ENCODE measurements at places on chromosomes 3 and 15.

DNA sequence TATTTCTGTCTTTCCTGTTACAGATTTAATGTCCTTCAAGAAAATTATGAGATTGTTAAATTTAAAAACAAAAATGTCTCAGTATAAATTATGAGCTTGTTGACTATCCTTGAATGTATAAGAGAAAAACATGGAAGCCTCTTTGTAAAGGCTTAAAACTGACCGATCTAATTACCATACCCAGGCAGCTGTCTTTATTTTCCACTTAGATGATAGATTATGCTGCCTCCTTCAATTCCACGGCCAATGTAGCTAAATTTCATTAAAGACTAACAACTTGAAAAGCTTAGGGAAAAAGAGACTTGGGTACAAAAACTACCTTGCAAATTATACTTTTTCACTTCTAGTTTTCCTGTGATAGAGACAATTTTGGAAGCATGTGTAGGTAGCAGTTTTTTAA, 88.3 kb downstream of the ATP10A start:
- DNase-seq, result no peak

DNA sequence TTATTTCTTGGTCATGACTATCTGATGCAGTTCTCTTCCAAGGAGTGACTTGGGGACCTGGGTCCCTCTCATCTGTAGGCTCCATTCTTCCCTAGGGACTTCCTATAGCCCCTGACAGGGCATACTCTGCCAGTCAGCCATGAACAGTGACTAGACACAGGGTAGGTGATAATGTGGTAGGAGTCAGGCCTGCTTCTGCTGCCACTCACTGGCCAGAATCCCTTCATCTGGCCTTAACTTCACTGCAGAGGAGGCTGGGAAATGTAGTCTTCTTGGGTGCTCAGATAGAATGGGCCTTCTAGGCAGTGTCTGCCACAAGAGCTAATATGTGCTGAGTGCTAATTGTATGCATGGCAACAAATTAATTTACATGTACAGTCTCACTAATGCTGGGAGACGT, 84.5 kb downstream of the CACNA2D3 start:
- DNase-seq, result no peak

- no peak for DNase-seq
These were observed 390.4 kb downstream of the ZBTB20 start for GRCh38 chr3:114756506-114757279.

GRCh38 chr3:160921020-160921635, 165.1 kb downstream of the PPM1L start:
- DNase-seq, result peak; percentile 47

GRCh38 chr15:90550919-90551318, 21.2 kb downstream of the CRTC3 start:
- no peak for DNase-seq

DNA sequence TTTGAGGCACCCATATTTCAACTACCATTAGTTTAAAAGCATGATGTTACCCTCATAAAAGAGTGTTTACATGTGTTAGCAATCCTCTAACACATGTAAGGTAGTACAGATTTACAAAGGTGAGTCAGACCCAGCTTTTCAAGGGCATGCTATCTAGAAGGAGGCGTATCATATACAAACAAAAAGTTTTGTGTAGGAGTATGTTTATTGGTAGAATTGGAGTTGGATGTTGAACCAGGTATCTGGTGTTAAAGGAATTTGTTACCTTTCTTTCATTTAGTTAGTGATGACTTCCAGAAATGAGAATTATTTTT, 2.4 kb downstream of the HACD3 start:
- DNase-seq, result no peak

DNA sequence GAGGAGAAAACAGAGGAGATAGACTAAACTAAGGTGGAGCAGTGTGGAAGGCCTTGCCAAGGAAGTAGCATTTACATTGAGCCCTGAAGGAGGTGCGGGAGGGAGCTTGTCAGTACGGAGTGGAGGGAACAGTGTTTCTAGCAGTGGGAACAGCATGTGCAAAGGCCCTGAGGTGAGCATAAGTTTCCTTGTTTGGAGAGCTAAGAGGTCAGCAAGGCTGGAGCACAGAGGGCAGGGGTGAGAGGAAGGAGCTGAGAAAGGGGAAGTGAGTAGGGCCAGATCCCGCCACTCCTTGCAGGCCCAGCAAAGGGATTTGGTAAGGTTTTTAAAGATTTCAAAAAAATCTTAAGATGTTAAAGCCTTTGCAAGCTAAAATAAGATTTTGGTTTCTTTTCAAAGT, 70.1 kb downstream of the HMCES start:
- no peak for DNase-seq

GRCh38 chr3:124033360-124034015, 41.6 kb upstream of the ROPN1 start:
- no peak for DNase-seq

DNA sequence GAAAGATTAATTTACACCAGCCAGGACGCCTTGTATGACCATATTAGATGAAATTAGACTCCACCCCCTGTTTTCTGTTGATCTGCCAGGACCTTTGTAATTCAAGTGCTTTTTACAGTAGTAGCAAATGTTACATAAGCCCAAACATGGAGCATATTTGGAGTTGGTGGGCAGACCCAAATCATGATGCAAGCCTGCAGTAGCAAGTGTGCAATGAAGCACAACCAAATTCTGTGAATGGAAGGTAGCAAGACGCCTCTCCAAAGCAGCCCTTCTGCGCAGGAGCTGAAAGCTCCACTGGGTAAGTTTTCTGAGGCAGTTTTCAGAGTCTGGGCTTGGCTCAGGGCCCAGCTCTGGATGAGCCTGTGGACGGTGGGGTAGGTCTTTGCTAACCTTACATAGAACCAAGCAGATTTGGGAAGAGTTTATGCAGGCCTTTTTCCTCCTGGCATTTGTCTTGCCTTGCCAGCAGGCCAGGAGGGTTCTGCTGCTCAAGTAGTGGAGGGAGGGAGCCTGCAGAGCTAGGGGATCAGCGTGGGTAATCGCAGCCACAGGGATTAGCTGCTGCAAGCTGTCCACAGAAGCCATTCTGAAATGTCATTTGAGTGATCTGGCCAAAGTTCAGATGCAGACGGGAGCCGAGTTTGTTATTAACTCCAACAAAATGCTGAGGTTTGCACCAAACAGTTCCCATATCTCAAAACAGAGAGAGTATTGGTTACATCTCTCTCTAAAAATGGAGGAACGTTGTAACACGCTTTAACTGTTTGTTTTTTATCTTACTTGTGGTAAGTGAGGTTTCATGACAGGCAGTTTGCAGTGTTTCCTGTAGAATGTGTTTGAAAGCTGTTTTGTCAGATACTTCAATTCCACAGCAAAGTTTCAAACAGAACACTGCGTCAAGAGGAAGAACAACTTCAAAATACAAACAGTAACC, 55.4 kb downstream of the PSMD6 start:
- peak; percentile 85 for DNase-seq

- DNase-seq, result no peak
These were observed 59.1 kb downstream of the THRB start for GRCh38 chr3:24435584-24435983.

DNA sequence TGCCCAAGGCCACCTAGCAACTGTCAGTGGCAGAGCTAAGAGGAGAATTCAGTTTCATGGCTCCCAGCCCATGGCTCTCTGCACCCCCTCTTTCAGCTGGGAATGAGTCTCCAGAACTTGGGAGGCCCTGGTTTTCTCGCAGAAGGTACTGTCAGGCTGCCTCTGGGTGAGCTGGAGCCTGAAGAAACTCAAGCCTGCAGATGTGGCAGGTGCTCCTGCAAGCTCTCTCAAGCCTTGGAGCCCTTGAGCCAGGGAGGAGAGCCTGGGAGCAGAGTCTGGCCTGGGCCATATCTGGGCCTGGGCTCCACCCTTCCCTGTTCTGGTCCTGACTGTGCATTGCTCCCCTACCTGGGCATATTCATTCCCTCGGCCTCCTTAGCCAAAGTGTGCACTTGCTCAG, 74.4 kb upstream of the TLE3 start:
- no peak for DNase-seq

DNA sequence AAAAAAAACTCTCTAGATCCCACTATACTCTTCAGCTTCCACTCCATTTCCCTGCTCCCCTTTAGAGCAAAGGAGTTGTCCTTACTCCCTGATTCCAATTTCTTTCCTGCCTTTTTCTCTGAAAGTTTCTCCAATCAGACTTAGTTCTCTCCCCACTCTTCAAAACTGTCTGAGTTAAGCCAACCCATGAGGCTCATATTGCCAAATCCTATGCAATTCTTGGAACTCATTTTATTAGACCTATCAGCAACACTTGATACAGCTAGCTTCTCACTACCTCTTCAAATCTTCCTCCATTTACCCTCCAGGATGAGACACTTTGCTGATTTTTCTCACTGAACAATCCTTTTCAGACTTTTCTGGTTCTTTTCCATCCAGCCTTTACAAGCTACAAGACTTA, 233.1 kb downstream of the THRB start:
- DNase-seq, result peak; percentile 68

DNA sequence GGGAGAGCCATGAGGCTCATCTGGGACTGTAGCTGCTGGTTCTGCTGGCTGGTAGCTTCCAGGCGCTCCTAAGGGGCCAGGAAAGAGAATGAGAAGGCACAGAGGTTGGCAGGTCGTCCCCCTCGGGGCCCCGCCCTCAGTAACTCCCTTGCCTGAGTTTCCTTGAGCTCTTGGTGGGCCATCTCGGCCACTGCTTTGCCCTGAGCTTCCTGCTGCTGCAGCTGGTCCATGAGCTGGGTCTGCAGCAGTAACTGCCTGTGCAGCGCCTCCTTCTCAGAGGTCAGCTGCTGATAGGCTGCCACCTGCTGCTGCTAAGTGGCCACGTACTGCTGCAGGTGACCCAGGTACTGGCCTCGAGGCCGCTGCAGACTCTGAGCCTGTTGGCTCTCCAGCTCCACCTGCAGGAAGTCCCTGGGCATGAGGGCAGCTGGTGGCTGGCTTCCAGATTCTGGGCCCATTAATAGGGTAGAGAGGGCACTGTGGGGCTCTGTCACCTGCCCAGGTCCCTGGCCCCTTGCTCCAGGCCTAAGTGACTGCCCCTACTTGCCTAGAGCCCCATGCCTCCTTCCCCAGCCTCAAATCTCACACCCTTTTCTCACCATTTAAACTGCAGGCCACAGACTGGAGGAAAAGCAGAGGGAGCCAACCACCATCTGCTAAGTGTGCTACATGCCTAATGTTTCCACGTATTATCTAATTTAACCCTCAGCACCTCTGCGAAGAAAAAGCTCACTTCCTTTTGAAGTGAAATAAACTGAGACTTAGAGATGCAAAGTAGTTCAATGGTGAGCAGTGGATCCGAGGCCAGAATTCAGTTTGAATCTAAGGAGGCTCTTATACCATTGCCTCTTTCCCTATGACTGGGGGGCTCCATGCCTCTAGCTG, 10.8 kb upstream of the VPS33B start:
- DNase-seq, result peak; percentile 76

DNA sequence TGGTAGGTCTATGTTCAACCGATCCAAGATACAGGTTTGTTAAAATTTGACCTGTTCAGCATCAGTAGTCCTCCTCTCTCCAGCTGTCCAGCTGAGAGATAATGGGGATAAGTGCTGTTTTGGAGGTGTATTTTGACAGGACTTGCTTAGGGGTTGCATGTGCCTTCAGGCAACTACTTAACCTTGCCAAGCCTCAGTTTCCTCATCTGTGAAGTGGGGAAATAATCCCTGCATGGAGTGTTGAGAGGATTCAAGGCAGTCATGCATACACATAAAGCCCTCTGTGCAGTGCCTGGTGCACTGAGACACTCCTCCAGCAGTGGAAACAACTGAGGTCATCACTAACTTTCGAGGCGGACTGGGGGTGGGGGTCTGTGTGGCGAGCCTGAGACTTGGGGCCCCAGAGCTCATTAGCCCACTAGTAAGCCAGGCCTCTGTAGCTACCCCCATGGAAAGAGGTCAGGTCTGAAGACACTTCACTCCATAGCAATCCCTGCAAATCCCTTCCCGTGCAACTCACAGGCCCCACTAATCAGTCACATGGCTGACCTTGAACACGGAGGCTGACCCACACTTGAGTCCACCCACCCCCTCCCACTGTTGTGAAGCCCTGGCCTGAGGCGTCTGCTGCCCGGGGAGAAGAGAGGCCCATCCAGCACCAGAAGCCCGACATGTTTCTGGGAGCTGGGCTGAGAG, 25.9 kb upstream of the SLC6A6 start:
- no peak for DNase-seq

DNA sequence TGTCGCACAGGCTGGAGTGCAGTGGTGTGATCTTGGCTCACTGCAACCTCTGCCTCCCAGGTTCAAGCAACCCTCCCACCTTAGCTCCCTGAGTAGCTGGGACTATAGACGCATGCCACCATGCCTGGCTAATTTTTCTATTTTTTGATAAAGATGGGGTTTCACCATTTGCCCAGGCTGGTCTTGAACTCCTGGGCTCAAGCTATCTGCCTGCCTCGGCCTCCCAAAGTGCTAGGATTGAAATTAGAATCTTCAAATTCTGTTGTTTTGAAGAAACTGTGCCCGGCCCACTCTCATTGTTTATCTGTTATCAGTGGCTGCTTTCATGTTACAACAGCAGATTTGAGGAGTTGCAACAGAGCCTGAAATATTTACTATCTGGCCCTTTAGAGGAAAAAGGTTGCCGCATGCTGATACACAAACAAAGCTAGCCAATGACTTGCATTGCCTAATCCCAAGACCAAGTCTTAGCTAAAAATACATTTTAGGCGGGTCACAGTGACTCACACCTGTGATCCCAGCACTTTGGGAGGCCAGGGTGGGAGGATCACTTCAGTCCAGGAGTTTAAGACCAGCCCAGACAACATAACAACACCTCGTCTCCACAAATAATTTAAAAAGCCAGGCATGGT, 43.2 kb upstream of the PPP4R2 start:
- no peak for DNase-seq

DNA sequence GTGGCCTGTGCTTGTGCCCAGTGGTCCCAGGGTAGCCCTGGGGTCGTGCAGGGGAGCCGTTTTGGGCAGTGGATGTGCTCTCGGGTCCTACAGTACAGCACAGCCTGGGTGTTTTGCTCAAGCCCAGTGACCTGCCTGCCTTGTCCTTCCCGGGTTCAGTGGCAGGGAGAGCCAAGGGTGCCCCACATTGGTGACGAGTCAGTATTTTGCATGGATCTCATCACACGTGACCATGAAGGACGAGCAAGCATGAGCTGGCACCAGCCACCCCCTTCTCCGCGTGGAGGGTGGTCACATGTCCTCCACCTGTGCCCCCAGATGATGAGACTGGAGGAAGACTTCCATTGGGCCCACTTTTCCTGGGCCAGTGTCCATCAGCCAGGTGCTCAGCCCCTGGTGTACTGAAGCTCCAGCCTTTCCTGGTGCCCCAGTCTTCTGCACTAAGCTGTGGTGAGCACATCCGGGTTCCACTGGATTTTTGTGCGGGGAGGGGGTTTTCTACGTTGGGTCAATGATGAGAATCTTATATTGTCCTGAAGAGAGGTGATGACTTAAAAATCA, 197.5 kb downstream of the UBE3A start:
- no peak for DNase-seq

All from hematopoietic multipotent progenitor cell treated with erythropoietin and hydrocortisone succinate and interleukin-3 and kit ligand, for 8 days (in vitro differentiated cells).